ENCODE measurements at places on chromosomes 16 and 17.

DNA sequence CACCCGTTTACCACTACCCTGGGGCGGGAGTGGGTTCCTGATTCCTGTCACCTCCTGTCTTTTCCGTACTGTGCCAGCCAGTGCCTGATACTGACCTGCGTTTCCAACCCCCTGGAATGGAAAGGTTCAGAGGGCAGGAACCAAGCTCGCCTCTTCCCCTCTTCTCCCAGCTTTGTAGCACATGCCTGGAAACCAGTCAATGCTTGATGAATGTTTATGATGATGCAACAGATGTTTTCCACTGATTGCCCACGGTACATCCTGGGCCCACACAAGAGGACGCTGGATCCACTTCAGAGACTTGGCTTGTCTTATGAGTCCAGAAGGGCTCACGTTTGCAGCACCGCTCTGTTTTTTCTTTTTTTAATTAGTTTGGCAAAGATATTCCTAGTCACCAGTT lies 262.0 kb downstream of the CPPED1 start:
- no peak for ATAC-seq

GRCh38 chr17:61200339-61200715 lies 199.3 kb upstream of the TBX2 start:
- no peak for ATAC-seq

- ATAC-seq: no peak
Measured at GRCh38 chr17:40090237-40091119, 9.9 kb downstream of the NR1D1 start.

DNA sequence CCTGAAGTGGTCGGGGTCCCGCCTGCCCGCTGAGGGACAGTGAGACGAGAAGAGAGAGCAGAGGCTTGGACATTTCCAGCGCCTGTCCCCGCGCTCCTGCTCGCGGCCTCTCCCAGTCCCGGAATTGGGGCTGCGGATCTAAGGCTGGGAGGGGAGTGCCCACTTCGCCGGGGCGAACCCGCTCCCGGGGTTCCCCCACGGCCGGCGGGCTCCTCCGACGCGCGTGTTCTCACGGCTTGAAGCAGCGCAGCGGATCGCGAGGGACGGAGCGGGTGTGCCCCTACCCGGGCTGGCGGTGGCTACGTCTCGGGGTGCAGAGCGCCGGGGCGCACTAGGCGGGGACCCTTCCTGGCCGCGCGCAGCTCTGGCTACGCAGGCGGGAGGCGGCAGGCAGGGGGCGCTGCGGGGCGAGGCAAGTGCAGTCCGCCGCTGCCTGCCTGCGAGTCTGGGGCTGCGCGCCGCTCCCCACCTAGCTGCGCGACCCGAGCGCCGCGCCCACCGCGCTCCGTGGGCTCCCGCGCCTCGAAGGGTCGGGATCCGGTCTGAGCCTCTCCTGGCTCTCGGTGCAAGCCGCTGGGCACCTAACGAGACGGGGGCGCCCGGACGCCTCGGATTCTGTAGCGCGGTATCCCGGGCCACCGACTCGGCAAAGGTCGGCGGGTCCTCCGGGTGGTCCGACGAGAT lies 1.2 kb downstream of the NGFR start:
- ATAC-seq: peak; percentile 85

DNA sequence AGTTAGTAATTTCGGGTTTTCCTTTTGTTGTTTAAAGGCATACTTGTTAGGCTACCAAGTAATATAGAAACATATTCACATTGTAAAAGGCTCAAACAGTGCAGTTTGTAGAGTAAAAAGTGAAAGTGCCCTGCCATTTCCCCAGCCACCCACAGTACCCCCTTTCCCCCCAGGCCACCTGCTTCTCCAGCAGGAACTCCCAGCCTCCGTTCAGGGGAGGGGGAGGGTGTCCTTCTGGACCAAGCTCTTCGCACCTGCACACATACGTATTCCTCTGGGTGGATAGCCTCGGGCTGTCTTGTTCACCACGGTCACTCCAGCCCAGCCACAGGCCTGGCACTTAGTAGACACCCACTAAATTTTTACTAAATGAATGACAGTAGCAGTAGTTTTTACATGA lies 144.5 kb downstream of the CLEC16A start:
- ATAC-seq: no peak

DNA sequence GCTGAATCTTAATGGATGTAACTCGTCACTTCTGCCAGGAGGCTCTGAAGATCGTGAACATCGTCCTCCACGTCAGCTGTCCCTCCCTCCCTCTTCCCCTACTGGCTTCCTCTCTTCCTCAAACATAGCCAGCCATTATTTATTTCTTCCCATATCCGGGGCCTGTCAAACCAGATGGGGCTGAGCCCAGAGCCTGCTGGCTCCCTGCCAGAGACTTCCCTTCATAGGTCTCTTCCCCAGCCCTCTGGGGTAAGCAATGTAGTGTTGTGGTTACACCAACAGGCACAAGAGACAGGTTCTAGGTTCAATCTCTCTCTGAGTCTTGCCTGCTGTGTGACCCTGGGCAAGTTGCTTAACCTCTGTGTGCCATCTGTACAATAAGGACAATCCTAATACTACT lies 40.1 kb upstream of the ZFP90 start:
- no peak for ATAC-seq
